T1000 (cell line): ENCODE measurements at places on chromosomes 16 and 17.

- DNase-seq: no peak
Measured at GRCh38 chr16:2468725-2469398, 2.2 kb upstream of the NTN3 start.

DNA sequence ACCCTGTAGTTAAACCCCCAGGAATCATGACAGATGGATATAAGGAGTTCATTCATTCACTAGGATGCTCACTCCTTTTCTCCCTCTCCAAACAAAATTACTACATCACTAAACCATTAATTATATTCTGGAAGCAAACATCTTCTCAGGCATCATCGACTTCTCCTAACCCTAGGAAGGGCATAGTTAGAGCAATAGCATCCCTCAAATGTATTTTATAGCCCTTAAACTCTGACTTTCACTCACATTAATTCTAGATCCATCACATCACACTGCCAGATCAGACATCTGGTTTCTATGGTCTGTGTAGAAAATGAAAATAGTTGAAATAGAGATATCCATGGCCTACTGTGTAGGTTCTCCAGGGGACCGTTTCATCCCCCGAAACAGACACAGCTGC is 143.9 kb downstream of the HS3ST3A1 start:
- no peak for DNase-seq

GRCh38 chr16:53960050-53960812 is 256.3 kb downstream of the FTO start:
- no peak for DNase-seq

- no peak for DNase-seq
Measured at GRCh38 chr16:4603624-4604170, 11.0 kb downstream of the UBALD1 start.

GRCh38 chr16:55010492-55011160 is 80.0 kb downstream of the IRX5 start:
- no peak for DNase-seq

DNA sequence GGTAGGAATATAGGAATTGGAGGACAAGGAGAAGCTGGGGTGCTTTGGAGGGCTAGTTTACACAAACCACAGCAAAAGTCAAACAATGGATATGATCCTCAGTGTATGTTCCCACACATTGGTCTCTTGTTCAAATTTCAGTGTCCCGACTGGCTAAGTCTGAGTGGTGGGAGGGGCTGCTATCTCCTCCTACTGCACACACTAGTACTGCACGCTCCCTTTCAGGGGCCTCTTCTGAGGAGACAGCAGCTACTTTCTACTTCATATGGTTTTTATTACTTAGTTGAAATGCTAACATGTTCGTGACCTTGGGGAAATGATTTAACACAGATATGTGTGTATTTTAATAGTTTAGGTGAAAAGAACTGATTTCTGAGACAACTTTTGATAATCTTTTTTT is 18.8 kb upstream of the KRT10 start:
- DNase-seq: no peak

DNA sequence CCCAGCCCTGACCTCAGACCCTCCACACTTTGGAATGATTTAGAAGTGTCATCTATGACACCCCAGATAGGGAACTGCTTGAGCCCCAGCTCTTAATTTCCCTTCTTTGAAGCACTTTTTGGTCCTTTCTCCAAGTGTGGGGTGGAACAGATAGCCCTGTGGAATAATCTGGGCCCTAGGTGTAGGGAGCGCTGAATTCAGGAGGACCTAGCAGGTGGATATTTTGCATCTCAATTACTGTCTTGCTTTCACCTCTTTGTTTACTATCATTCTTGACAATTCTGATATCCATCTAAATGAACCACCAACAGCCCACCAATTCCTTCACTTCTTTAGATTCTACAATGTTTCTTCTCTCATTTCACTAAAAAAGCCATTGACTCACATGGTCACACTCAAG is 850.4 kb downstream of the KCNJ2 start:
- no peak for DNase-seq

DNA sequence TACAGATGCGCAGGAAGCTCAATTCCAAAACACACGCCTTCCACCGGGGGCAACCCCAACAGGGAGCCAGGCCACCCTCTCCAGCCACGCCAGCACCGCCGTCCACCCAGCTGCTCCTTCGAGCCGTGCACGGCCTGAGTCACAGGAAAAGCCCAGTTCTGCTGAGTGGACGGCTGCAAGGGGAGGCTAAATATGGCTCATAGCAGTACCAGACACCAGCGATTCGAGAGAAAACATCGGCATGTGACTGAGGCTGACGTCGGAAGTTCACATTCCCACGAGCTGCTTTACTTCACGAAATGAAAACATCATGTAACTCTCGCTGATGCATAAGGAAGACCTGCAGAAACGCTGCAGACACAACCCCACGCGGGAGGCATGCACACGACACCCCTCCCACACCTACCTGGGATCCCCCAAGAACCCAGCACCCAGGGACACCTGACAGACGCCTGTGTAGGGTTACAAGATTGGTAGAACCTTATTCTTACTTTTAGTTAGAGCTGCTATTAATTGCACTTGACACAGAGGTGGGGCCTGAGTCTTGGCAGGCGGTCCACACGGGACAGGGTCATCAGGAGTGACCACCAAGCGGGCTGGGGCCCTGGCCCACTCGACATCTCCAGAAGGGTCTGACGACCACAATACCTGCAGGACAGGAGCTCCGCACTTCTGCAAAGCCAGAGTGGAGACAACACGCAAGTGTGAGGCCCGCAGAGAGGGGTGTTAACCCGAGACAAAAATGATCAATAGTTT is 116.8 kb downstream of the ANKRD11 start:
- DNase-seq: no peak

DNA sequence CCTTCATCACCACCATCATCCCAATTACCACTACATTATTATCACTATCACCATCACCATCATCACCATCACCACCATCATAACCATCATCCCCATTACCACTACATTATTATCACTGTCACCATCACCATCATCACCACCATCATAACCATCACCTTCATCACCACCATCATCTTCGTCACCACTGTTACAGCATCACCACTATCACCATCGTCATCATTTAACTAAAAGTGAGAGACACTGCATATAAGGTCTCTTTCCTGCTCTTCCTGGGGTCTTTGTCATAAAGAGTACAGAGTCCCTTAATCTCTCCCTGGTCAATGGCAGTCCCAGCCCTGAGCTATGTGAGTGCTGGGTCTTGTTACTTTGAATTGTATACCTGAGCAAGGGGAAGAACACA is 133.5 kb downstream of the CMIP start:
- no peak for DNase-seq

DNA sequence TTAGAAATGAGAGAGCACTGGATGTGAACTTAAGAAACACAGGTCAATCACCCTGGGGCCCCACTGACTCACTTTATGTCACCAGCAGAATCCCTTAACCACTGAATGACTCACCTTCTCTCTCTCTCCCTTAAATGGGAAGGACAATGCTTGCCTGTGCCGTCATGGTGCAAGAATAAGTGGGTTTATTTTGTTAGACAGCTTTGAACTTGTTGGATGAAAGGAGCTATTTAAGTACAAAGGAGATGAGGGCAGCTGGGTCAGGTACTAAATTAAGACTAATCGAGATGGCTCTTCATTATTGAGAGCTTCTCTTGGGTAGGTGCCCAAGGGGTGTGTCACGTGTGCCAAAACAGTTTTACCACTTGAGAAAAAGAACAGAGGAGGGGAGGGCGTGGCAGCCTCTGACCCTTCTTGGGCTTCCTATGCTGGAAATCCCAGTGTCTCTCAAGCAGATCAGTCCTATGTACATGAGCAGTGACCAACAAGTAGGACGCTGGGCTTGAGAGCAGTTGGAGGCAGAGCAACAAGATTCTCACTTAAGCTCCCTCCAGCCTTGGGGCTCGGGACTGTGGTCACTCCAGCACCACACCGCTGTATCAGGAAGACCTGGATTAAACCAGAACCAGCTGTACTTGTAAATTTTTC is 6.7 kb upstream of the KRT31 start:
- DNase-seq: peak; percentile 83
